ENCODE measurements at places on chromosomes 6 and 20.

- no peak for DNase-seq
These were observed 14.0 kb upstream of the PLCB1 start for GRCh38 chr20:8118039-8118438.

DNA sequence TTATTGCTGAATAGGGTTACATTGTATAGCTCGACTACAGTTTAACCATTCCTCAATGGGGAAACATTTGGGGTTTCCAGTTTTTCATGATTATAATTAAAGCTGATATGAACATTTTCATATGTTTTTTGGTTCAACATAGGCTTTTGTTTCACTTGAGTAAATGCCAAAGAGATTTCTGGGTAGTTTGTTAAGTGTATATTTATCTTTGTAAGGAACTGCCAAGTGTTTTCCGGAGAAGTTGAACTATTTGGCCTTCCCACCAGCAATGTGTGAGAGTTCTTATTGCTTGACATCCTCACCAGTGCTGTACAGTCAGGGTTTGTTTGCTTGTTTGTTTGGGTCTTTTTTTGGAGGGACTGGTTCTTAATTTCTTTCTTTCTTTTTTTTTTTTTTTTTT is 83.7 kb upstream of the RALY start:
- no peak for DNase-seq

DNA sequence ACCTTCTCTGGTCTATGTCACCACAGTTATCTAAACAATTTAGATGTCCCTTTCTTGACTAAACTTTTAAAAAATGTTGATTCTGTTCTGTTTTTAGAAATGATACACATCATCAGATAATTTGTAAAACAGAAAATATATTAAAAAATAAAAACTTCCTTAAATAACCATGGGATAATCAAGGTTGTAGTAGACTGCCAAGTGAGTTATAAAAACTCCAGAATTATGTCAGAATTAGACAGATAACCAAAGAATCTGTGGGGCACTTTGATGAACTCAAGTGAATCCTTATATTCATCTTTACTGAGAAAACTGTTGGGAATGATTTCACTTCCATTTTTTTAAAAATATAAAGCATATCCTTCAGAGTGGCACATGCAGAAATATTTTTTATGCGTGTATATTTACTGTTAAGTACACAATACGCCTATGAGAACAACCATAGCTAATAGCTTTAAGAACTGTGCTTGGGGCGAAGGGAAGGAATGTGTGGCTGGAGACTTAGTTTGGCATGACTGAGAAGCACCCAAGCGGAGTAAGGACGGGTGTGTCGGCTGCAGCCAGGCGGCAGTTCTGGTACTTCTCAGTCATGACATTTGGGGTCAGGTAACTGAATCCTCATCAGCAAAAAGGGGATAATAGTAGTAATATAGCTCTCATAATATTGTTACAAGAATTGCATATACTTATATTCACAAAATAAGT is 604.7 kb upstream of the CITED2 start:
- no peak for DNase-seq

DNA sequence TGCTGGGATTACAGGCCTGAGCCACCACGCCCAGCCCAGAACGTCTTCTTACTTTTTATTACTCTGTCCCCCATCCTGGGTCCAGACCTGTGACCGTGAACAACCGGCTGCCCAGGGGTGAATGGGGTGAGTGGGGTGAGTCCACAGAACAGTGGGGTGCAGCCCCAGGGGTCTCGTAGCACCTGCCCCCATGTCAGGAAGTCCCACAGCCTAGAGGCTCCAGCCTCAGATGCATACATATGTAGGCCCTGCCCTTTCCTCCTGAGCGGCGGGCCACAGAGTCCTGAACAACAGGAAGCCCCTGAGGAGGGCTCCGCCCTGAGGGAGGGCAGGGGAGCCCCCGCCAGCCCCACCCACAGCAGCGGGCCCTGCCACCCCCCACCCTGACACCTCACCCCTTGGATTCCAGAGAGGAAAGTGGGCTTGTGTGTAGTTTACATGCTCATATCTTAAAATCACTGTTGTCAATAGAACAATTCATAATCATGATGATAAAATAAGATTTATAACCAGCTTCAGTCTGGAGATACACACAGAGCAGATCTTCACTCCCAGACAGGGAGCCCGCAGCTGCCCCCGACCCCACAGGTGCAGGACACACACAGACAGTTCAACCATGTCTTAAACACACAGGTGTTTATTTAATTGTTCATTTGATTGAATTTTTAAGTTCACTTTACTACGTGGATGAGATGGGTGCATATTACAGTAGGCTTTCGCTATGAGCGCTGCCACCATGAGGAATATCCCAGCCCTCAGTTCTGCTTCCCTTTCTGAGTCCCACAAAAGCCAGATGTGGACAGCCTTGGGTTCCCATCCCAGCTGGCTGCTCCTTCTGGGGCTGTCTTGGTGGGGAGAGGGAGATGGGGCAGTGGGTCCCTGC is 12.4 kb upstream of the GMEB2 start:
- no peak for DNase-seq

- DNase-seq: no peak
These were observed 59.2 kb upstream of the TINAG start for GRCh38 chr6:54248994-54249393.
